ENCODE measurements at places on chromosomes 12 and 14.

- DNase-seq: no peak
Measured at GRCh38 chr12:117361347-117361751, at the start of gene NOS1. Gene NOS1 (minus strand): TSS chr12:117361626. CDS start chr12:117331069, 30,557 bp downstream.

DNA sequence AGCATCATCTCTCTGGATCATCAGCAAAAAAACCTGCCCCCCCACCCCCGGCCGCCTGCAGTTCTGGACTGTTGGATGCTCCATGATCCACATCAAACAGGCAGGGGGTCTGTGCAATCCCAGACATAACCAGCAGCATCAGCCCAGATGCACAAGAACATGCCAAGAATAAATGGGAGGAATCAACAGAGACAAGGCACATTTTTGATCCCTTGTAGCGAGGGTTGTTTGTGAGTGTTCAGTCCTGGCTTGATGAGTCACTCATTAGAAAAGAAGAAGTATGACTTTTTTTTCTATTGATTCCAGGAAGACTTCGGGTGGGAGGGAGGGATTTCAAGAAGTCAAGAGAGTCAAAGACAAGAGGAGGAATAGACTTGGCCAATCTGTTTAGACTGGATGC lies 244.2 kb downstream of the KSR2 start:
- no peak for DNase-seq

DNA sequence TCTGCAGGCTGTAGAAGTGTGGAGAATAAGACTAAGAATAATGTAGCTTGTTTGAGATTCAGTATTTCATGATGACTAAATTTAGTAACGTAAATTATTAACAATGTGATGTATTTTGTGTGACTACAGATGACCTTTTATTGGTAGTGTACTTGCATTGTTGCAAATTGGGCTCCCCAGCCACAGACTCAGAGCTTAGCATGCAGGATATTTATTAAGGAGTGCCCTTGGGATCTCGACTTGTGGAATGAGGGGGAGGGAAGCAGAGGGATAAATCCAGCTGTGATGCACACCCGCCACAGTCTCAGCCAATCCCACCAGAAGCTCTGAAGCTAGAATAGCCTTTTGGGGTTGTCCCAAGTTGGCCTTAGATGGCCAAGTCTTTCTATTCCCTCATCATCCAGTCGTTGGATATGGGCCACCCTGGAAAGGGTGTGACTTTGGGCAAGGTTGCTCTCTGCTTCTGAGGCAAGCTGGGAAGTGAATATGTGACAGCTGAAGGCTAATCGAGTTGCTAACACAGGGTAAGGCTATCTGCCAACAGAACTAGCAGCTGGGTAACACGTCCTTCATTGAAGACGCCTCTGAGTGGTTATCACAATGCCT lies 42.1 kb upstream of the USP44 start:
- no peak for DNase-seq

- no peak for DNase-seq
Measured at GRCh38 chr14:75096959-75097358, 27.5 kb downstream of the ZC2HC1C start.

DNA sequence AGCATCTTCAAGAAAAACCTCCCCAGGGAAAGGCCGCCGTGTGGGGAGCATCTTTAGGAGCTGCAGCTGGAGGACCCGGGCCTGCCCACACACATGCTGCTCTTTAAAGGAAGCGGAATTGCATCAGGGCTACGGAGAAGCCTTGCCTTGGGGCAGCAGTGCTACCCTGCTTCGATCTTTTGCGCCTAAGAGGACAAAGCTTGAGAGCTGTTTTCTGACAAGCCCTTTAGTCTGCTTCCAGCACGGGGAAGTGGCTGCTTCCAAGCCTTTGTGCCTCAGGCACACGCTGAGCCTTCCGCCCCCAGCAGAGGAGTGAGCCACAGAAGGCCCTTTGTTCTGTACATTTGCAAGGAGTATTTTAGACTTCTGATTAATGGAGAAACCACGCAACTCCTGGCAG lies 31.5 kb downstream of the COA8 start:
- no peak for DNase-seq

GRCh38 chr14:50783563-50783962 lies 47.4 kb downstream of the NIN start:
- DNase-seq: no peak

GRCh38 chr14:74587363-74587707 lies 24.7 kb downstream of the LTBP2 start:
- no peak for DNase-seq

DNA sequence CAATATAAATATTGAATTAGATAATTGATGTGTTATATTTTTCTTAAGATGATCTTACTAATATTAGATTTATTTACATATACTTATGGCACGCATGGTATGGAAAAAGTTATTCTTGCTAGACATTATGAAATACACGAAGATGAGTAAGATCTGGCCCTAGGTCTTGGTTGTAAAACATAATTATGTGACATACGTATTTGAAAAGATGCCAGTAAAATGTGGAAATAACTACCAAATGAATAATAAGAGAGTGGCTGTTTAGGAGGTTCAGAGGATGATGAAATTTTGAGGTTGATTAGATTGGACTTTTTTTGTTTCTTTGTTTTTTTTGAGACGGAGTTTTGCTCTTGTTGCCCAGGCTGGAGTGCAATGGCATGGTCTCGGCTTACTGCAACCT lies 41.3 kb downstream of the FANCM start:
- peak; percentile 56 for DNase-seq

DNA sequence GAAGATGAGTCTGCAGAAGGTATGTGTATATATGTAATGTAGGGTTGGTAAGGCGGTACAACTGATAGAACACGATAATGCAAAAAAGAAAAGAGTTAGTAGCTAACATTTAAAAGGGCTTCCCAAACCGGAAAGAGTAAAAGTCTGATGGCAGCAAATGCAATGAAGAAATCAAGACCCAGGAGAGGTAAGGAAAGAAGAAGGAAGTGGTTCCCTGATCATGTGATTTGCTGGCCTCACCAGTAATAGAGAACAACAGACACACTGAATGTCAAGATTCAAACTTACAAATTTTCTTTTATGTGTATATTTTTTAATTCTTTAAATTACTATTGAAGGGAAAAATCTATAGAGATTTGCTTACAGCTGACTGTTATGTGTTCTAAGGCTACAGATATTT lies 18.4 kb downstream of the ZFC3H1 start:
- no peak for DNase-seq

DNA sequence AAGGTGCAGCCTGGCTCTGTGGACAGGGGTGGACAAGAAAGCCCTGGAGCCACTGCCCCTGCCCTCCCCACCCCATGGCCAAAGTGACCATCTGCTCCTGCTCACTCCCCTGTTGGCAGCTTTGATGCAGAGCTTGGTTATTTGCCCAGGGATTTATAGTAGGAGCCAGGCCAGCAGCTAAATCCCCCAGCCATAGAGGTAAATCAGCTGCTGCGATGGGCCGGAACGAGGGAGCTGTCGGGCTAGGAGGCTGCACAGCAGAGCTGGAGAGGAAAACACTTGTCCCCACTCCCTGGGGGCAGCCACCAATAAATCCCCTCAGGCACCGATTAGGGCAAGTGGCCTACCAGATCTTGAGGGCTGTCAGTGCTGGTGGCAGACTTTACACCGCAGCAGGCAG lies 26.0 kb downstream of the SMUG1 start:
- DNase-seq: no peak

- DNase-seq: no peak
Measured at GRCh38 chr12:109885616-109886015, 5.3 kb upstream of the GLTP start.

DNA sequence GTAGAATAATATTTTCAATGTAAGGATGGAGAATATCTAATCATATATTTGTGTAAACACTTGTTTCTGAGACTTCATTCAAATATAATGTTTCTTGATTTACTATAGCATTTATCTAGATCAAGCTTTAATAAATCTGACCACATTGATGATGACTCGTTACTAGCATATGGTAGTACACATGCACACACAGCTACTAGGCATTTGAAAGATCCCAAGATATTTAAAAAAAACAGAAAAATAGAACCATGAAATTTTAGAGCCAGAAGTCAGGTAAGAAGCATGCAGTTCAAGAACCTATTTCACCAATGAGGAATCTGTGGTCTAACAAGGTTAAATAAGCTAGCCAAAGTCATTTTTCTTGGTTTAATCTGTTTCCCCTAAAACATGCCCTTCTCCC lies 32.0 kb downstream of the DCP1B start:
- DNase-seq: peak; percentile 8

DNA sequence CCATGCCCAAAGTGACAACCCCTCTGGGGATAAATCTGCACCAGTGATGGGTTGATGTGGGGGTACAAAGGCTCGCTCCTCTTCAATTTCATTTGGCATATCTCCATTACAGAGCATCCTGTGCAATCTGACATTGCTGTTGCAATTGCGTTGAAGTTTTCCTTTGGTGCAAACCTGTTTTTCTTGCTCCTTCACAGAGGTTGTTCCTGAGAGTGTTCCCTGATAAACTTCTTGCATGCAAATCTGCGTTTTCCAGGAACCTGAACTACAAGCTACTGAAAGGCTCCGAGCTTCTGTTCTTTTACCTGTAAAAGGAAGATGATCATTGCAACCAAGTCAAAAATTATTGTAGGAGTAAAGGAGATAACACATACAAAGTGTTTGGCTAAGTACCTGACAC lies 26.1 kb downstream of the SERPINA11 start:
- DNase-seq: no peak

GRCh38 chr12:108373111-108373510 lies 34.0 kb upstream of the CMKLR1 start:
- DNase-seq: no peak

GRCh38 chr14:23936084-23936829 lies 17.3 kb upstream of the DHRS4 start:
- DNase-seq: no peak

DNA sequence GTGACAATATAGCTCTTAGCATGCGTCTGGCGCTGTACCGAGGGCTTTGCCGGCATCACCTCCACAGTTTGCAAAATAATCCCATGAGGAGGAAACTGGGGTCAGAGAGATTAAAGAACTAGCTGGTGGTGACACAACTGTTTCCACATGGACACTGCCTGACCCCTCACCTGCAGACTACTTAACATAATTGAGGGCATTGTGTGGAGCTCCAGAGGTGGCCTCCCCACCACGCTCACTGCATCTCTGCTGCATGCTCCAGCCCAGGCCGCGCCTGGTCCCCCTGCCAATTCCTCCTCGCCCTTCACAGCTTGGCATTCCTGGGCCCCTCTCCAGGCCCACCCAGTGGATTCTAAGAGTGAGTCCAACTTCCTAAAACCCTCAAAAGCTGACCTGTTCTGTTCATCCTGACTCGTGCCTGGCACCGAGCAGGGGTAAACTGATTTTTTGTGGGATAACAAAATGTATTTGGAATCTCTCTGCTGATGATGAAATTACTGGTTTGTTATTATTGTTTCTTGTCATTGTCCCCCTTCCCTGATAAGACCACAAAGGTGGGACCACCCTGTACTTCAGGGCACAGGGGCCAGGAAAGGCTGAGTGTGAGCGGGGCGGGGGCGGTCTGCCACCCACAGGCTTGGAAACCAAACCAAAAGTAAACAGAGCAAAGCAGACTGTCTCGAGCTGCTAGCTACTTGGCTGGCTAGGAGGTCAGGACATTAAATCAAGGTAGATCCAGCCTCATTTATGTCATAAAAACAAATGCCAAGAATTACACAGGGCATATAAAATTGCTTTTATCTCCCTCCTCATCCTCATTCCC lies 40.6 kb downstream of the CHGA start:
- DNase-seq: no peak

DNA sequence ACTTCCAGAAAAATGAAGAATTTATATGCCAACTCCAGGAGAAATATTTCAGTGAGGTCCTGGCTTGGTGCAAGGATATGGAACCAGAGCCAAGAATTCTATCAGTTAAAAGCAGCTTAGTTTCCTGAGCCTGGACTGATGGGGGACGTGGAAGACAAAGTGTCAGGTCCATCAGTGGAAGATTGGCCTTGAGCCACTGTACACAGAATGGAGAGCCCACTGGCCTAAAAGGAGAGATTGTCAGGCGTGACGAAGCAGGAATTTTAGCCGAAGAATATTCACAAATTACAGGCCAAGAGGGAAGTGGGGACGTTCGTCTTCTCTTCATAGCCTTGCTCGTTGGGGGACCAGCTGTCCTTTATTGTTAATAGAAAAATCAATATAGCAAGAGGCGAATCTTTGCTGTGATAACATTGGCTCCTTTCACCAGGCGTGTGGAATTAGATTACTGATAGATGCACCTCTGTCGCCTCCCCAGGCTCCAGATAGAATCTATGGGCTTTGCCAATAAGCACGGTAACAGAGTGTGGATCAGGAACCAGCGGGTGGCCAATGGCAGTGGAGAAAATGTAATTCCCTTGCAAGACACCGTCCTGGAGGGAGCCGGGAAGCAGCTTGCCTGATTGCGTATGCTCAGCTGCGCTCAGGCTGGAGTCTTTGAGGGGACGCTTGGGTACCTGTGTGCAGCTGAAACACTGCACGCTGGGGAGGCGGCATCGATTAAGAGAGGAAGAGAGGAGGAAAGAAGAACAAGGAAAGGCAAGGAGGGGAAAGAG lies 56.4 kb downstream of the TMEM132C start:
- no peak for DNase-seq

DNA sequence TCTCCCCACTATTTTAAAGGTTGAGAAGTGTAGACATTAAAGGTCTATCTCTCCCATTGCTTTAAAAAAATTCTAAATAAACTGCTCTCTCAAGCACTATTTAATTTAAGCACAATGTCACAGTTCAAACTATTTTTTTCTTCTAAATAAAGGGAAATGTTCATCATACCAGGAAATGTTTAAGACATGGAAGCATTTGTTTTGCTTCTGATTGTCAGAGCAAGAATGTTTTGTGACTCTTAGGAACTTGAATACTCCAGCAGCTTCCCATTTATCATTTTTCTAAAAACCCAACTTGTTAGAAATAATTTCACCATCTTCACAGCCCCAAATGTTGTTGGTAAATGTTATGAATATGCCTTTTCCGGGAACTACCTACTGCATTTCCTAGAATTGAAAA lies 121.8 kb upstream of the NTF3 start:
- DNase-seq: no peak

GRCh38 chr12:52189376-52190174 lies 2.2 kb downstream of the KRT80 start:
- no peak for DNase-seq

DNA sequence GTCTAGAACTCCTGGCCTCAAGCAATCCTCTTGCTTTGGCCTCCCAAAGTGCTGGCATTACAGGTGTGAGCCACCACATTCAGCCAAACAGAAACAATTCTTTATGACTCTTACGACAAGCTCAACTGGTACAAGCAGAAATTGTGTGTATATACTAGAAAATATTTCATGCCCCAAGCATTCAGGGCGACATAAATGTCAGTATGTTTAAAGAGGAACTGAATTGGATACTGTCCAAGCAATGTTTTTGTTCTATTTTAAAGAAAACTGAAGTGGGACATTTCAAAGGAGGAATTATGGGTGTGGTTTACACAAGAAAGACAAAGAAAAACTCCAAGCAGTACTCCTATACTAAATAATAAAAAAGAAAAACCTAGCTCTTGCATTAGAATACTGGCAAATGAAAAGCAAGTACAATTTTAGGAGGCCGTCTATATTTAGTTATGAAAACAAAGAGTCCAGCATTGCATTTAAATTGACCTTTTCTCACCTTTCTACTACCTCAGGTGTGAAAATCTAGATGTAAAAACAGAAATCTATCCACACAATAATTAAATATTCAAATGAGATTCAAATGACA lies 48.9 kb downstream of the PPP1R12A start:
- DNase-seq: no peak

- no peak for DNase-seq
Measured at GRCh38 chr12:102461501-102461900, 18.9 kb downstream of the IGF1 start.

Data from AG04450 (cell line).